ENCODE measurements at places on chromosomes 7 and 10. TPM values are rescaled to one million over a fixed set of nuclear protein-coding genes. Genes with fewer than 3 reads are reported as not detected.

The VAX1 gene
- not detected for total RNA-seq

- DNase-seq, result peak; percentile 49
Measured at GRCh38 chr10:62527019-62527827, 153.1 kb downstream of the ZNF365 start.

DNA sequence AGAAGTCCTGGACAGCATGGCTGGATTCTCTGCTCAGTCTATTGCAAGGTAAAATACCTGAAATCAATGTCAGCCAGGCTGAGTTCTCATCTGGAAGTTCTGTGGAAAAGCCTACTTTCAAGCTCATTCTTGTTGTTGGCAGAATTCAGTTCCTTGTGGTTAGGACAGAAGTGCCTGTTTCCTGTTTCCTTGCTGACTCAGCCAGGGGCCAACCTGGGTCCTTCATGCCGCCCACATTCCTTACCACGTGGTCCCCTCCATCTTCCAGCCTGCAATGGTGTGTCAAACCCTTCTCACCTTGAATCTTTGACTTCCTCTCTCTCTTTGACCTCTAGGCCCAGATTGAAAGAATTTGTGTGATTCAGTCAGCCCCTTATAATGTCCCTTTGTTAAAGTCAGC is 197.1 kb upstream of the STK17A start:
- DNase-seq, result no peak

The CNTNAP2 gene
- not detected for total RNA-seq

GRCh38 chr7:44534501-44534900 is 6.6 kb downstream of the NPC1L1 start:
- DNase-seq, result peak; percentile 55

DNA sequence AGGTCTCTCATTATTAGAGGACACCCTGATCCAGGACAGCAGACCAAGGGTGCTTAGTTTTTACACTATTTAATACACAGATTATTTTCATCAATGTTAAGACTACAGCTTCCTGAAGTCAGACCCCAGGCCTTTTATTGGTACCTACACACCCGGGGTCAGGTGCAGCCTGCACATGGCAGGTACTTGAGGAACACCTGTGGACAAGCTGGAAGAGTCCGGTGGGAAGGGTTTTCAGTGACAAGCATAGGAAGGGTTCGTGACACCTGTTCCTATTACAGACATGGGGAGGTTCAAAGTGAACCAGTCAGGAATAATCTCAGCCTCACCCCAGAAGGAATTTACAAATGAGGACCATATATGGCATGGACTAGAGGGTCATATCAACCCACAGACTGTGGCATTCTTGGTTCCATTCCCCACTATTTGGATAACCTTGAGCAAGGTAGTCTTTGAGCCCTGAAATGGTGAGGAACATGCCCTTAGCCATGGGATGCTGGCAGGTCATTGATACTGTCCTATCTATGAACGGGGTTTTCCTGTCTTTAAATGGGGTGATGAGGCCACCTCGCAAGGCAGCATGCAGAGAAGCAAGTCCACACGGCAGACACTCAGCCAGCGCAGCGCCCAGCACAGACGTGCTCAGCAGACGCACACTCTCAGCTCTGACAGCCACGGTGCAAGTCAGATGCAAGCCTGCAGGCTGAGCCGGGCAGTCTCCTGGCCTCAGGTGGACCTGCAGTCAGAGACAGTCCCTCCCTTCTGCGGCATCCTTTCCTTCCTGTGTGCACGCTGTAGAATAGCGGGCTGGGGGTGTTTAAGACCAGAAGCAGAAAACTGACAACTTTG is 624.9 kb downstream of the PTPRN2 start:
- DNase-seq, result no peak

GRCh38 chr10:79380946-79381721 is 33.9 kb downstream of the PPIF start:
- peak; percentile 15 for DNase-seq
